ENCODE measurements at places on chromosomes 3 and 15. TPM values are rescaled to one million over a fixed set of nuclear protein-coding genes. Genes with fewer than 3 reads are reported as not detected.
A peak's percentile ranks its signal among the peaks of the same experiment; 100 is the strongest.

DNA sequence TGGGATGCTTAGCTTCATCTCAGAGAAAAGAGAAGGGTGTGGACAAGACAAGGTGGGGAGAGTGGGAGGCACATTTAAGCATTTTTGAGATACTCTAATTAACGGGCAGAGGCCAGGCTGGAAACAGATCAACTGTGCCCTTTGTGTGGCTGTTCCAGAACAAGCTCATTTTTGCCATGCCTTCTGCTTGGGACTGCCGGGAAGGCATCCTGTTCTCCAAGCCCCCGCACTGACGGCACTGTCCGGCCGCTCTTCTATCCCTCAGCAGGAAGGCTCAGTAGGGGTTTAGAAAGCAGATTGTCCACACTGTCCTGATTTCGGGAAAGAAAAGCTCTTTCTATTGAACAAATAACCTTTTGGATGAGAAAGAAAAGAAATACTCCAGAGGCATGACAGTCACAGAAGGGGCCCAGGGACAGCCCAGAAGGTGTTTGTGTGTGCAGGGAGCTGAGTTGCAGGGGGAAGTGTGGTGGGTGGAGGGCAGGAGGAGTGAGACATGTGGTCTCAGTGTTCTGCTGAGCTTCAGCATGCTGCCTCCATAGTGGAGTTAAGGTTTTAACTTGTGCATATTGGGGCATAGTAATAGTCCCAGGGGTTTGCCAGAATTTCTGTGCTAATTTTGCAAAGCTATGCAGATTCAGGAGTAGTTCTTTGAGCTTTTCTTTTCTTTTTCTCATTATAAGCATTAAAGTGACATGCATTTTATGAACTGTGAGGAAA, 27.3 kb downstream of the SV2B start:
- DNase-seq = no peak
- no peaks in the 10 kb centered on the region for H3K36me3 ChIP-seq
- H3K4me3 ChIP-seq = no peak overlapping the region
- H3K27ac ChIP-seq = no peak overlapping the region

DNA sequence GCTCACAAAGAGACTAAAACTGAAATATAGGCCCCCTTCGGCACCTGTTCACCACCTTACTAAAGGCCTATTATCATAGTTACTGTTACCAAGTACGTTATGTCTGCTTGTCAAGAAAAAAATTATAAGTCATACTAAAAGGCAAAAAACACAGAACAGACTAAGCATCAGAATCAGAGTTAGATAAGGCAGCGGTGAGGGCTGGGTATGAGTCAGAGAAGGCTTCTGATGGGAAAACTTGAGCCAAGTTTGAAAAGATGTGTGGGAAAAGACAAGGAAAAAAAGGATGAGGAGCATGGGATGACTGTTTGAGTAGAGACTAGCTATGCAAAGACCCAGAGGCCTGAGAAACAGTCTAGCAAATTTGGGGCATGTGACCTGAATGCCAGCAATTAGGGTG, 387.2 kb upstream of the SGO1 start:
- H3K27me3 ChIP-seq = no peaks in the 10 kb centered on the region
- H3K36me3 ChIP-seq = no peaks in the 10 kb centered on the region
- no peaks in the 10 kb centered on the region for H3K4me1 ChIP-seq
- no peak for DNase-seq
- H3K27ac ChIP-seq = no peak overlapping the region

GRCh38 chr3:12470680-12471079, 13.6 kb upstream of the TSEN2 start:
- H3K27ac ChIP-seq = peak overlapping the region; percentile 71
- H3K4me1 ChIP-seq = peaks cover 22% of the 10 kb centered on the region
- H3K36me3 ChIP-seq = no peaks in the 10 kb centered on the region
- DNase-seq = no peak
- H3K4me3 ChIP-seq = no peak overlapping the region

- H3K4me1 ChIP-seq = no peaks in the 10 kb centered on the region
- no peaks in the 10 kb centered on the region for H3K36me3 ChIP-seq
- DNase-seq = no peak
- H3K4me3 ChIP-seq = no peak overlapping the region
These were observed 41.2 kb downstream of the KLF15 start for GRCh38 chr3:126316031-126316461.

GRCh38 chr3:105177576-105177975, 189.1 kb upstream of the ALCAM start:
- no peak for DNase-seq
- H3K4me3 ChIP-seq = no peak overlapping the region
- peaks cover 2% of the 10 kb centered on the region for H3K27me3 ChIP-seq
- H3K36me3 ChIP-seq = no peaks in the 10 kb centered on the region

Gene ACAN
- total RNA-seq = not detected

GRCh38 chr3:136617198-136617597, 135.0 kb downstream of the STAG1 start:
- H3K36me3 ChIP-seq = peaks cover 14% of the 10 kb centered on the region
- no peaks in the 10 kb centered on the region for H3K27me3 ChIP-seq
- no peak for DNase-seq
- H3K4me3 ChIP-seq = no peak overlapping the region
- no peak overlapping the region for H3K27ac ChIP-seq

- DNase-seq = peak; percentile 53
- no peak overlapping the region for H3K4me3 ChIP-seq
- peaks cover 38% of the 10 kb centered on the region for H3K4me1 ChIP-seq
- H3K36me3 ChIP-seq = no peaks in the 10 kb centered on the region
These were observed 23.0 kb upstream of the RETNLB start for GRCh38 chr3:108780235-108780634.

Gene SPATA12
- total RNA-seq = not detected

DNA sequence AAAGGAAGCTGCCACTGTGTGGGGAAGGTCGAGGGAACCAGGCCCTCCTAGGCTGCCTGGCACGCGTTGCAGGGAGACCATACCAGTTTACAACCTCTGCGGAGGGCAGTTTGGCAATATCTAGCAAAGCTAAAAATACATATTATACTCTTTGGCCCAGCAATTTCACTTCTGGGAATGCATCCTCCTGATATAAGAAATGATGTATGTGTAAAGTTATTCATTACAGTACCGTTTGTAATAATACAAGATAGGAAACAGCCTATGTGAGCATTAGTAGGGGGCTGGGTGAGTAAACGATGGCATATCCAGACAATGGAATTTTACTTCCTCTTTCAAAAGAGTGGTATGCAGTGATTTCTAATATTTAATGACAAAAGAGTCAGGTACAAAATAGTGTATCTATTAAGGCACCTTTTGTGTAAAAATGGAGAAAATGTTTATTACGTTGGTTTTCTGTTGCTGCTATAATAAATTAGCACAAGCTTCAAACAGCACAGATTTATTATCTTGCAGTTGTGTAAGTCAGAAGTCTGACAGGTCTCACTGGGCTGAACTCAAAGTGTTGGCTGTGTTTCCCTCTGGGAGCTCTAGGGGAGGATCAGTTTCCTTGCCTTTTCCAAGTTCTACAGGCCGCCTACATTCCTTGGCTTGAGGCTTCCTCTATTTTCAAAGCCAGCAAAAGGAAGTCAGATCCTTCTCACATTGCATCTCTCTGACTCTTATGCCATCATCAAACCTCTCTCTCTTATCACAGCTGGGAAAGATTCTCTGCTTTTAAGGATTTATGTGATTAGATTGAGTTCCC, 9.0 kb downstream of the APOD start:
- peaks cover 5% of the 10 kb centered on the region for H3K4me1 ChIP-seq
- H3K4me3 ChIP-seq = no peak overlapping the region
- no peaks in the 10 kb centered on the region for H3K27me3 ChIP-seq
- no peak for DNase-seq

- no peaks in the 10 kb centered on the region for H3K27me3 ChIP-seq
- peak; percentile 46 for DNase-seq
- no peaks in the 10 kb centered on the region for H3K36me3 ChIP-seq
- H3K4me3 ChIP-seq = no peak overlapping the region
These were observed 75.6 kb downstream of the BFSP2 start for GRCh38 chr3:133475245-133476010.

Gene GRAMD2A
- total RNA-seq = not detected

Gene TMCO5A
- not detected for total RNA-seq

DNA sequence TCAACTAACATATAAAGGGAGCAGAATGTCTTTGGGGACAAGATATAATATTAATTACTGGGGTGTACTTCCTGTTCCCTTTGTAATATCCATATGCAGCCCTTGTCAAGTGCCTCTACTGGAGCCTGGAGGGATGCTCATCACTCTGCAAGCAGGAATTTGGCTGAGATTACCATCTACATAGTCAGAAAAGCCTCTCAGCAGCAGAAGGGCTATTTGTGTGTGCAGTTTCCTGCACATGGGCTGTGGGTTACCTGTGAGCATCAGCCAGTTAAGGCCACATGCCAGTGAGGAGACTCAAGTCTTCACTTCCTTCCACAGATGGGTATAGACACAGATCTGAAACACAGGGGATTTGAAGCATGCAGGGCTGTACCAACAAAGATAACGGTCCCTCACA, 278.1 kb upstream of the PLSCR5 start:
- no peaks in the 10 kb centered on the region for H3K4me1 ChIP-seq
- H3K27me3 ChIP-seq = no peaks in the 10 kb centered on the region
- no peaks in the 10 kb centered on the region for H3K36me3 ChIP-seq

DNA sequence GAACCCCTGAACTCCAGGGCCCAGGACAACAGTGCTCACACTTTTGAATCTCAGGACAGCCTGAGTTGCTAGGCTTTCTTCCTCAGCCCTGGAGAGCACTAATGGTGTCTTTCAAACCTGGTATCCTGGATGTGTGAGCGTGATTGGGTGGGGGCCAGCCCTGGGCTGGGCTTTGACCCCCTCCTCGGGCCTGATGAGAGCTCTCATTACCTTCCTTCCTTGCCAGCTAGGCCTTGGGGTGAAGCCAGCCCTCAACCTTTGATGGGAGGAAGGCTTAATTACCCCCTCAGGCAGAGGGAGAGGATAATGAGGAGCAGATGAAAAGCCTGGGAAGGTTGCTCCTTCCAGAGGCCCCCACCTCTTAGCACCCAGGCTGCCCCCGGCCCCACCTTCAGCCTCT, 31.1 kb upstream of the INSYN1 start:
- no peaks in the 10 kb centered on the region for H3K27me3 ChIP-seq
- no peak overlapping the region for H3K27ac ChIP-seq
- H3K4me1 ChIP-seq = no peaks in the 10 kb centered on the region
- no peak overlapping the region for H3K4me3 ChIP-seq
- no peaks in the 10 kb centered on the region for H3K36me3 ChIP-seq

Gene ALDH1L1
- not detected for total RNA-seq

GRCh38 chr15:40340038-40340739, 550 bp downstream of the CCDC9B start:
- H3K27ac ChIP-seq = no peak overlapping the region
- H3K36me3 ChIP-seq = no peaks in the 10 kb centered on the region
- H3K4me3 ChIP-seq = no peak overlapping the region
- no peaks in the 10 kb centered on the region for H3K27me3 ChIP-seq
- DNase-seq = no peak

DNA sequence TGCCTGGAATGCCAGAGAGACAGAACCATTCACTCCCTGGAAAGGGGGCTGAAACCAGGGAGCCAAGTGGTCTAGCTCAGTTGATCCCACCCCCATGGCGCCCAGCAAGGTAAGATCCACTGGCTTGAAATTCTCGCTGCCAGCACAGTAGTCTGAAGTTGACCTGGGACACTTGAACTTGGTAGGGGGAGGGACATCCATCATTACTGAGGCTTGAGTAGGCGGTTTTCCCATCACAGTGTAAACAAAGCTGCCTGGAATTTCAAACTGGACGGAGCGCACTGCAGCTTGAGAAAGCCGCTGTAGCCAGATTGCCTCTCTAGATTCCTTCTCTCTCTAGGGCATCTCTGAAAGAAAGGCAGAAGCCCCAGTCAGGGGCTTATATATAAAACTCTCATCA, 310.7 kb upstream of the DPPA4 start:
- H3K27ac ChIP-seq = no peak overlapping the region
- peaks cover 3% of the 10 kb centered on the region for H3K27me3 ChIP-seq
- DNase-seq = no peak
- H3K36me3 ChIP-seq = no peaks in the 10 kb centered on the region
- no peaks in the 10 kb centered on the region for H3K4me1 ChIP-seq

- no peaks in the 10 kb centered on the region for H3K27me3 ChIP-seq
- peaks cover 40% of the 10 kb centered on the region for H3K36me3 ChIP-seq
- no peak overlapping the region for H3K4me3 ChIP-seq
- no peak for DNase-seq
- H3K27ac ChIP-seq = no peak overlapping the region
These were observed 34.7 kb upstream of the RSL24D1 start for GRCh38 chr15:55231455-55231854.

DNA sequence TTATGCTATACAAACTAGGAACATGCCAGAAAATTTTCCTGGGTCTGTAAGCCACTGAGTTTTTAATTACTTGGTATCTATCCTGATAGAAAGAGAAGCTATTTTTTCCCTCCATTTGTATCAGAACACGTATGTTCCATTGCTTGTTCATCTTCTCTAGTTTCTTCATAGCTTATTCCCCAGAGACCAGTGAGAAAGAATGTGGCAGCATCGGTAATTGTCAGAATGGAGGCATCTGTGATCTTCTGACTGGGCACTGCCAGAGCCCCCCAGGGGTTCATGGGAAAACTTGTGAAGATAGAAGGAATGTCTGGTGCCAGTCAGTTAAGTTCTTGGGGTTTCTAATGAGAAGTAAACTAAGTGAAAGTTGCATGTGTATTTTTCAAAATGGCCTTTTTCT, 720.2 kb upstream of the GOLIM4 start:
- no peak overlapping the region for H3K27ac ChIP-seq
- no peak overlapping the region for H3K4me3 ChIP-seq
- no peaks in the 10 kb centered on the region for H3K27me3 ChIP-seq
- H3K4me1 ChIP-seq = no peaks in the 10 kb centered on the region
- no peaks in the 10 kb centered on the region for H3K36me3 ChIP-seq

Gene TRIM42
- not detected for total RNA-seq

Gene TM6SF1
- 1.7 TPM for total RNA-seq

DNA sequence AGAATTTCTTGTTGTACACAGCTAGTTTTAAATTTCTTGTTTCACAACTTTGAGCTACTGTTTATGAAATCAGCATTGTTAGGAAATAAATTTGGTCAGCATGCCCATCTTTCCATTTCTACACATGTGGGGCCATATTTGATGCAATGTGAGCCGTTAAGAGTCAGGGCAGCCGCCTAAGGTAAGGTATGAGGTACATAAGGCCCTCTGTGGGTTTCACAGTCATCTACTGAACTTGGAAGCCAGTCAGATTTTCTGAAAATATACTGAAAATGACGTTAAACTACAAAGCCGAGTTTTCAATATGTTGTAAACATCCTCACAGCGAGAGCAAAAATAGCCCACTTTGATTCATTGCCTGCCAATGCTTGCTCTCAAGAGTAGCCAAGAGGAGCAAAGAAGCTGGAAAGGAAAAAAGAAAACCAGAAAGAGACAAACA, 94.7 kb upstream of the PDZRN3 start:
- no peaks in the 10 kb centered on the region for H3K36me3 ChIP-seq
- no peaks in the 10 kb centered on the region for H3K27me3 ChIP-seq
- DNase-seq = no peak
- H3K4me3 ChIP-seq = no peak overlapping the region
- no peak overlapping the region for H3K27ac ChIP-seq
- no peaks in the 10 kb centered on the region for H3K4me1 ChIP-seq

Gene MFN1
- 23.0 TPM for total RNA-seq

Gene BCHE
- not detected for total RNA-seq

- H3K4me1 ChIP-seq = no peaks in the 10 kb centered on the region
- no peak overlapping the region for H3K27ac ChIP-seq
- H3K36me3 ChIP-seq = no peaks in the 10 kb centered on the region
These were observed 126.8 kb downstream of the ATP1B3 start for GRCh38 chr3:142003291-142003690.
